GM12864 (cell line): ENCODE measurements at places on chromosomes 11 and 22.

DNA sequence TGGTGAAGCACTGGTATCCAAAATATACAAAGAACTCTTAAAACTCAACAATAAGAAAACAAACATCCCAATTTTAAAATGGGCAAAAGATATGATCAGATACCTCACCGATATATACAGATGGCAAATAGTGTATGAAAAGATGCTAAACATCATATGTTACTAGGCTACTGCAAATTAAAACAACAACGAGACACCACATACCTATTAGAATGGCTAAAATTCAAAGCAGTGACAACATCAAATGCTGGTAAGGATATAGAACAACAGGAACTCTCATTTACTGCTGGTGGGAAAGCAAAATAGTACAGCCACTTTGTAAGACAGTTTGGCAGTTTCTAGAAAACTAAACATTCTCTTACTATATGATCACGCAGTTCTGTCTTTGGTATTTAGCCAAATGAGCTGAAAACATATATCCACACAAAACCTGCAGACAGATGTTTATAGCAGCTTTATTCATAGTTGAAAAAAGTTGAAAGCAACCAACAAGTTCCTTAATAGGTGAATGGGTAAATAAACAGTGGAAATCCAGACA is 38.5 kb downstream of the SIK3 start:
- no peak for DNase-seq

- no peak for DNase-seq
Observed at GRCh38 chr22:17612057-17612456, 16.5 kb downstream of the ATP6V1E1 start.

GRCh38 chr11:63937713-63938478 is 906 bp upstream of the NAA40 start:
- DNase-seq: no peak

- no peak for DNase-seq
Observed at GRCh38 chr22:30860176-30861105, 108.1 kb downstream of the MORC2 start.

GRCh38 chr22:33272180-33272579 is 214.0 kb upstream of the SYN3 start:
- DNase-seq: no peak

DNA sequence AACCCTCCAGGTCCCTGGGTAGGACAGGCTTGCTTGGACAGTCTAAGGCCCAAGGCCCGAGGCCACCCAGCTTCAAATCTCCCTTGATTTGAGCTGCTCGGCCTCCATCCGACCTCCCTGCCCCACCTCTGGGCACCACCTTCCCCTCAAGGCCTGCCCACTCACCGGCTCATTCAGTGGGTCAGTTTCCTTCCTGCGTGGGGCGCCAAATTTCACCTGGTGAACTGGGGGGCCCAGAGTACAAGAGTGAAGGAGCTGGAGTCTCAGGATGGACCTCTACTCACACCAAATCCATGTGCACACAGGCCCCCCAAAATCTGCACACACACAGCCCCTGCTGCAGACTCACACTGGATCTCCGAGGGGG is 3.8 kb downstream of the MAP4K2 start:
- no peak for DNase-seq

DNA sequence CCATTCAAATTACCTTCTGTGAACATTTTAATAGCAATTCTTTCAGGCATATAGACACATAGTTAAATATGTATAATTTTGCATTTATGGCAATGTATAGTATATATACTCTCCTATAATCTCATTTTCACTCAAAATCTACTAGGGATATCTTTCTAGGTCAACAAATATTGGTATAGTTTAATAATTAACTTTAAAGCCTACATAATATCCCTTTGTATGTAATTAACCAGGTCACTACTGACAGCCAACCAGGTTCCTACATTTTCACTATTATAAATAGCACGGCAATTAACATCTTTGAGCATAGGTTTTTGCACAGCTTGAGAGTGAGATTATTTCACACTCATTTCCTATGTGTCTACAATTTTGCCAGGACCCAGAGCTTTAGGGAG is 15.8 kb downstream of the OR2AG2 start:
- DNase-seq: no peak

DNA sequence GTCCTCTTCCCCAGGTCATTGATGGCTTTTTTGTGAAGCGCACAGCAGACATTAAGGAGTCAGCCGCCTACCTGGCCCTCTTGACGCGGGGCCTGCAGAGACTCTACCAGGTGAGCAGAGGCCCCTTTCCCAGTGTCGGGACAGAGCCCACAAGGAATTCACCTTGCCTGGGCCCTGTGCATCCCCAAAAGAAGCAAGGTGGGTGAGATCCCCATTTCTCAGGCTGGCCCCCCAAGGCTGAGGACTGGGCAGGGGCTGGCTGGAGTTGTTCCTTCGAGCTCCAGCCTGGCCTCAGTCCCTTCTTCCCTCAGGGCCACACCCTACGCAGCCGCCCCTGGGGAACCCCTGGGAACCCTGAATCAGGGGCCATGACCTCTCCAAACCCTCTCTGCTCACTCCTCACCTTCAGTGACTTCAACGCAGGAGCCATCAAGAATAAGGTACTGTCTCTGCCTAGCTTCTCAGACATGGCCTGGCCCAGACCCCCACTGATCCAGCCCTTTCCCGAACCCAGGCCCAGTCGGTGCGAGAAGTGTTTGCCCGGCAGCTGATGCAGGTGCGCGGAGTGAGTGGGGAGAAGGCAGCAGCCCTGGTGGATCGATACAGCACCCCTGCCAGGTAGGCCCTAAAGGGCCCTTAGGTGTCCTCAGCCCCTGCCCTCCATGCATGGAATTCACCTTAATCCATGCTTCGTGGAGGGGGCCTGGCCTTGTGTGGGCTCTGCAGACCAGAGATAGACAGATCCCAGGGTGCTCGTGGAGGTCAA is 4.7 kb downstream of the MUS81 start:
- no peak for DNase-seq

DNA sequence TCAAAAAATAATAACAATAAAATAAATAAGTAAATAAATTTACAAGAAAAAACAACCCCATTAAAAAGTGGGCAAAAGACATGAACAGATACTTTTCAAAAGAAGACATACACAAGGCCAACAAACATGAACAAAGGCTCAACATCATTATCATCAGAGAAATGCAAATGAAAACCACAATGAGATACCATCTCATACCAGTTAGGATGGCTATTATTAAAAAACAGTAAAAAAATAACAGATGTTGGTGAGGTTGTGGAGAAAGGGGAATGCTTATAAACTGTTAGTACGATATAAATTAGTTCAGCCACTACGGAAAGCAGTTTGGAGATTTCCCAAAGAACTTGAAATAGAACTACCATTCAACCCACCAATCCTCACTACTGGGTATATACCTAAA is 44.6 kb downstream of the PRCP start:
- no peak for DNase-seq

DNA sequence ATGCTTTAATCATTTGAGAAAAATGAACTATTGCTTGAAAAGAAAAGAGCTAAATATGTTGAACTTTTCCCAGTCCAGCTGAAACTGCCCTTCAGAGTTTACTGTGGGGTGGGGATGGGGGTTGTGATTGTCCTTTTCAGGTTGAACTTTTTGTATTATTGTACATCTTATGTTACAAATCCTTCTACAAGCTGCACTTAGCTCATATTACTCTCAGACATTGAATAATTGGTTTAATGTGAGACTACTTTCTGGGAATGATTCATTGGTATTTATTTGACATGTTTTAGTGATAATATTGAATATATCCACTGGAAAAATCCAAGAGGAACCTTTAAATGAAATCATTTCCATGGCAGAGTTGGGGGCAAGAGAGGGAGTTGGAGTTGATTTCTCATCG is 84.9 kb downstream of the ATXN10 start:
- DNase-seq: no peak

DNA sequence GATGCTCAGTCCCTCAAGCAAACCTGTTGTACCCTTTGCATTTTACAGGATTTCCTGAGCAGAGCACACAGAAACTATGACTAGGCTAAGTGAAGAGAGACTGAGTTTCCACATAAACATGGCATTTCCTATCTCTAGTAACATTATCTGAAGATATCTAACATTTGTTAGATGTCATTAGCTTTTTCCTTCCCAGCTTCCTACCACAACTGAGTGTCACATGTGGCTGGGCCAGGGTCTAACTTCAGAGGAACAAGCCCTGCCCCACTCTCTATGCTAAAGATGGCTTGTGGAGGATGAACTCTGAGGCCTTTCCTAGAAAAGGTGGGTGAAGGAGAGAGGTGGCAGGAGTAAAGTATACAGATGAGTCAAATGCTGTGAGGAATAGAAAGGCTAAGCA is 16.5 kb downstream of the C22orf42 start:
- DNase-seq: no peak

- no peak for DNase-seq
Observed at GRCh38 chr11:62055970-62056369, 67.8 kb upstream of the INCENP start.

DNA sequence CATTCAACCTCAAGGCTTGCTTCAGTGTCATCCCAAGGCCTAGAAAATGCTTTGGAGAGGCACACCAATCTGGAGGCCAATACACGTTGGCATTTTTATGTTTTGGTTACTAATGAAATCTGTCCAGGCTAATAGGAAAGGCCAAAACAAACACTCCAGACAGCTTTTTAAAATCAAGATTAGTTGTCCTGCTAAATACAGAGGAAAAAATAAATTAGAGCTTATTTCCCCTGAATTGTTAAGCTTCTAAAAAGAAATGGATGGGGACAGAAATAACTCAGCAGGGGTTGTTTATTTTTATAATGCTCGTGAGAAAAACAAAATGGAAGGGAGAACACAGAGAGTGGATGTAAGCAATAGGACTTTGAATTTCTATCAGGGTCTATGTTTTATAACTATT is 438.5 kb upstream of the LRRC4C start:
- no peak for DNase-seq

- no peak for DNase-seq
Observed at GRCh38 chr11:1444321-1444720, 42.3 kb downstream of the MOB2 start.

- no peak for DNase-seq
Observed at GRCh38 chr11:1654388-1655167, 25.0 kb downstream of the KRTAP5-5 start.

- no peak for DNase-seq
Observed at GRCh38 chr11:130078080-130078479, 8.4 kb downstream of the APLP2 start.

GRCh38 chr11:76605338-76606074 is 65.0 kb downstream of the LRRC32 start:
- no peak for DNase-seq
